Neural crest cell (in vitro differentiated cells): ENCODE measurements at places on chromosomes 1 and 21. TPM values are rescaled to one million over a fixed set of nuclear protein-coding genes. Genes with fewer than 3 reads are reported as not detected.

UTS2 gene
- total RNA-seq, result not detected in 2 replicates

TMEM81 gene
- 5.4 and 6.7 TPM in 2 replicates for total RNA-seq

LCA5L gene
- 1.2 and 1.4 TPM in 2 replicates for total RNA-seq

OR2W3 gene
- total RNA-seq, result 0.75 and 0.96 TPM in 2 replicates

TEDDM1 gene
- not detected in 2 replicates for total RNA-seq

EXO1 gene
- 49.2 and 49.3 TPM in 2 replicates for total RNA-seq

ARHGAP30 gene
- not detected in 2 replicates for total RNA-seq

A3GALT2 gene
- not detected in 2 replicates for total RNA-seq

DMRTB1 gene
- not detected in 2 replicates for total RNA-seq

GRIK1 gene
- 0.77 and 0.91 TPM in 2 replicates for total RNA-seq

GTF2B gene
- total RNA-seq, result 22.4 and 26.7 TPM in 2 replicates

GPA33 gene
- not detected in 2 replicates for total RNA-seq

VSIG8 gene
- total RNA-seq, result not detected in 2 replicates

AJAP1 gene
- total RNA-seq, result 1.2 and 1.4 TPM in 2 replicates

GBP3 gene
- total RNA-seq, result not detected in 2 replicates

FCRL5 gene
- total RNA-seq, result not detected in 2 replicates

REN gene
- not detected in 2 replicates for total RNA-seq

PTPN7 gene
- total RNA-seq, result not detected in 2 replicates

LEFTY2 gene
- not detected in 2 replicates for total RNA-seq

CD48 gene
- not detected in 2 replicates for total RNA-seq

THEM5 gene
- not detected in 2 replicates for total RNA-seq

GOLT1A gene
- not detected in 2 replicates for total RNA-seq

C8B gene
- total RNA-seq, result not detected in 2 replicates
